ENCODE measurements at places on chromosomes 3 and 15.

GRCh38 chr3:194315088-194315964 is 35.8 kb downstream of the CPN2 start:
- peak; percentile 82 for DNase-seq

- DNase-seq, result no peak
Observed at GRCh38 chr3:170296703-170297102, 60.8 kb upstream of the SKIL start.

DNA sequence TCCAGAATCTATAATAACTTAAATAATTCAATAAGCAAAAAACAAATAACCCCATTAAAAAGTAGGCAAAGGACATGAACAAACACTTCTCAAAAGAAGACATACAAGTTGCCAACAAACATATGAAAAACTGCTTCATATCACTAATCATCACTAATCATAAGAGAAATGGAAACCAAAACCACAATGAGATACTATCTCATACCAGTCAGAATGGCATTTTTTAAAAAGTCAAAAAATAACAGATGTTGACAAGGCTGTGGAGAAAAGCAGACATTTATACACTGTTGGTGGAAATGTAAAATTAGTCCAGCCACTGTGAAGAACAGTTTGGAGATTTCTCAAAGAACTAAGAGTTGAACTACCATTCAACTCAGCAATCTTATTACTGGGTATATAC is 19.5 kb upstream of the ZMAT3 start:
- DNase-seq, result no peak

DNA sequence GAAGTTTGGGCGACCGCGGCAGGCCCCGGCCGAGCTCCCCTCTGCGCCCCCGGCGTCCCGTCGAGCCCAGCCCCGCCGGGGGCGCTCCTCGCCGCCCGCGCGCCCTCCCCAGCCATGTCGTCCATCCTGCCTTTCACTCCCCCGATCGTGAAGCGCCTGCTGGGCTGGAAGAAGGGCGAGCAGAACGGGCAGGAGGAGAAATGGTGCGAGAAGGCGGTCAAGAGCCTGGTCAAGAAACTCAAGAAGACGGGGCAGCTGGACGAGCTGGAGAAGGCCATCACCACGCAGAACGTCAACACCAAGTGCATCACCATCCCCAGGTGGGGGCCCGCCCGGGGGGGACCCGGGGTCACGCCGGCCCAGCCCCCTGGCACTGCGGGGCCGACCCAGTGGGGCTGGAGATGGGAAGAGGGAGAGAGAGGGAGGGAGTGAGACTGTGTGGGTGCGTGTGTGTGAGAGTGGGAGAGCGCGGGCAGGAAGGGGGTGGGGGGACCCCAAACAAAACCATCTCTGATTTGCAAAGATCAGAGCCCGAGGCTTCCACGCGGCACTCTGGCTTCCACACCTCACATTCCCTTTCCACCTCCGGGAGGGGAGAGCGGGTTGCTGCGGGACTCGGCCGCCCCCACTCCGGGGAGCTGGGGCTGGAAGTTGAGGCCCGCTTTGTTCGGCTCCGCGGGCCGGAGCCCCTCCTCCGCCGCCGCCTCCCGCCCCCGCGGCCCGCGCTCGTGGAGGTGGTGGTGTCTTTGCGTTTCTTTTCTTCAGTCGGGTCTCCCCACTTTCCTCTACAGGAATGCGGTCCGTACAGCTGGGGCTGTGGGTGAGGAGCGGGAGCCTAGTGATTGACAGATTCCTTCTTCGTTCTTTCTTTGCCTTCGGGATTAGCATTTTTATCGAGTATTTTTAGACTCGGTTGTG is 898 bp downstream of the SMAD3 start:
- DNase-seq, result no peak

DNA sequence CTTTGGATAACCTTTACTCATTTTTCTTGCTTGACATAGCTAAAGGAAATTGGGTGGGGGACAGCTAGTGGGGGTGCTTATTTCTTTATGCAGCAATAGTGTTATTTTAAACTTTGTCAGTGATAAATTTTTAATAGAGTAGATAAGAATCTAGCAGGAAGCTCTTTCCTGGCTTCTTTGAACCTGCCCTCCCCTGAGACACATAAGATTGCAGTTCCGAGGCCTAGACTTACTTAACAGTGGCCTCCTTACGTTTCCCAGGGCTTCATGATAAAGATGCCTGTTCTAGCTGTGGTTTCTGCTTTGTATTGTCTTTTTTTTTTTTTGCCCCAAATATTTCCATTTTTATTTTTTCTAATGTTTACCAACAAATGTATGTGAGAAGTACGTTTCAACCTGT is 170.1 kb downstream of the VPS8 start:
- DNase-seq, result no peak

GRCh38 chr3:123611082-123611481 is 26.2 kb upstream of the HACD2 start:
- no peak for DNase-seq

DNA sequence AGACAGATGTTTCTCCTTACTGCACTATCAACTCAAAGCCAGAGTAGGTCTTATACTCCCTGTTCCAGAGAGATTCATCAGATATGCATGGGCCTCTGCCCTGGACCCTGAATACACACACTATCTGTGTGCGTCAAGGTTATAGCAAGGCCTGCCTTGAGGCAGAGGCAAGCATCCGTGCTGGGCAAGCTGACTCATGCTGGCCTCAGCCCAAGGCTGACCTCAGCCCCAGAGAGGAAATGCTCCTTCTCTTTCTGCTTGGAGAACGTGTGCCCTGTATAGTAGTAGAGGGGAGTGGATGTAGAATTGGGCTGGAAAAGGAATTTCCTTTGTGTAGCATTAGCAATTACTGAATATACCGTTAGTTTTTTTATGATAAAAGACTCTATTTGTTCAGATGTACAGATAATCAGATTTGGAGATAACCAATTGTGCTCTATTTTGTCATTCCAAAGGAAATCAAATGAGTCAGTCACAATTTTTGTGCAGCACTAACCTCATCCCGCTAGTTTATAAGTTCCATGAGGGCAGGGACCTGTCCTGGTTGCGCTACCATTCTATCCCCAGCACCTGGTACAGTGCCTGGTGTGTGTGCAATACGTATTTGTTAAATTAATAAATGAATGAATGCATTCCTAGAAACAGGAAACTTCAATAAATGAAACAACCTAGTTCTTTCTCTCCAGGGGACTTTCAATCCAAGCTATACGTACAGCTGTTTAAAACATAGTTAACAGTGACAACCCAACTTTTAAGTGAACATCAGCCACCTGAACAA is 13.3 kb upstream of the PAQR9 start:
- DNase-seq, result peak; percentile 76

GRCh38 chr3:77652624-77653023 is 612.7 kb downstream of the ROBO2 start:
- no peak for DNase-seq

DNA sequence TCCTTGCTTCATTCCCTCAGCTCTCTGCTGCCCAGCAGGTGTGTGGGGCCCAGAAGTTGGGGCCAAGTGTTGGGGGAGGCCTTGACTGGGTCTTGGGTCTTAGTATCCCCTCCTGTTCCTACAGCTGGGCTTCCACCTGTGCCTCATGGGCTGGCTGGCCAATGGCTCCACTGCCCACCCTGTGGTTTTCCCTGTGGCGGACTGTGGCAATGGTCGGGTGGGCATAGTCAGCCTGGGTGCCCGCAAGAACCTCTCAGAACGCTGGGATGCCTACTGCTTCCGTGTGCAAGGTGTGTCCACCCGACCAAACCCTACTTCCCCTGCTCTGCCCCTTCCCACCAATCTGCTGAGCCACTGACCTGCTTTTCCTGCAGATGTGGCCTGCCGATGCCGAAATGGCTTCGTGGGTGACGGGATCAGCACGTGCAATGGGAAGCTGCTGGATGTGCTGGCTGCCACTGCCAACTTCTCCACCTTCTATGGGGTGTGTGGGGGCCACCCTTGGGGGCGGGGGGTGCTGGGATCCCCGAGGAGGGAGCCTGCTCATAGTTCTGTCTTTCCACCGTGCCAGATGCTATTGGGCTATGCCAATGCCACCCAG is 10.9 kb downstream of the NT5DC2 start:
- no peak for DNase-seq

DNA sequence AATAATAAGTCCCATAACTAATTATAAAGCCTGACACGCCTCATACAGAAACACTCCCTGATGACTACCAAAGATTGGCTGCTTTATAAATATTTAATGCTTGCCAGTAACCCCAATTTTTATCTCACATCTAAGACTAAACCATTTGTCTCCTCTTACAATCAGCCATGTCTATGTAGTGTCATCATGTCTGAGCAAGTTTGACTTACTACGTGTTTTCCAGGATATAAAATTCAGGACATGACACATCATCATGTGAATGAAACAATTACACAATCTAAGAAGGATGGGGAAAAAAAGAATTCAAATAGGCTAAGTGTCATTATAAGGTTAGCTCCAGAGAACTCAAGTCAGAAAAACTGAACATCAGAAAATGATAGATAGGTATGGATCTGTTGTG is 208.7 kb downstream of the MECOM start:
- no peak for DNase-seq

DNA sequence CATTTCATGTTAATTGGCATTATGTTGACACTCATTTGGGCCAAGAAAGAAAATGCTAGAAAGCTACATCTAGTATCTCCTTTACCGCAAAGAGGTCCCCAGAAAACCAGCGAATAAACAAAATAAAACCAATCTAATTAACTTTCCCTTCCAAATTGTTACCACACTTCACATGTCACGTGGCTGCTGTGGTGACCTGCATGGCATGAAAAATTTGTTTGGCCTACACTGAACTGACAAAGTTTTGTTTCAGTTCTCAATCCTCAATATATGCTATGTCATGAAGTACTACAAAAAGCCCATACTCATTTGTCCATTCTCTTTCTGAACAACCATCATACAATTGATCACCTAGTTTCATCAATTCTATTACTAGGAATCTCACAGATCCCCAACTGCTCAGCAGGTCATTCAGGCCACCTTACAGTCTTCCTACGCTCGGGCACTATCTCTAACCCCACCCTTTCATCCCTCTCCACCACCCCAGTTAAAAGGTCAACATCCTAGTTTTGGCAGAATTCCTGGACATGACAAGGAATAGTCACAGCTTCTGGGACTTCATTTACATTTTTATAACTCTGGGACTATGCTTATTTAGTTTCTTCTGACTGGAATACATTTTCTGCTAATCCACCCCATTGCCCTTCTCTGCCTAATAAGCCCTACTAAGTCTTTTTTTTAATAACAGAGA is 480.4 kb downstream of the IGSF11 start:
- DNase-seq, result no peak

GRCh38 chr3:122377975-122378374 is 5.1 kb downstream of the MIX23 start:
- no peak for DNase-seq

DNA sequence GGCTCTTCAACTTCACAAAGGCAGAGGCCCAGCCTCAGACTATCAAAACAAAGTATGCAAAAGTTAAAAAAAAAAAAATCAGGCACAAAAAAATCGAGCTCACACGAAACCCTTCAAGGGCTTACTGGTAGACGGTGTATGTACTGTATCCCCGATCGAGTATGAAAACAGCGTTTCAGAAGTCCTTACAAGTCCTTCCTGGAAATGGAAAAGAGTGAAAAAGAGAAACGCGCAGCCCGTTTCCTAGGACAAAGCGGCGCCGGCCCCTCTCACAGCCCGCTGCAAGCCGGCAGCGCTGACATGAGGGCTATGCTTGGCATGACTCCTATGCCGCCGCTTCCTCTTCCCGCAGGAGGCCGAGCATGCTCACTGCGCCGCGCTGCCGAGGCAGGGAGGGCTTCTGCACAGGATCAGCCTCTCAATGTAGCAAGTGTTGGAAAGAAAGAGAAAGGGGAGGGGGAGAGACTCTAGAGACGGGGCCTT is at the start of gene VGLL4:
Gene VGLL4, minus strand, starts transcription at position 311 of the 483 bp plus-strand sequence. CDS start 397 bp downstream, outside the sequence.
- peak; percentile 81 for DNase-seq

- DNase-seq, result no peak
Observed at GRCh38 chr3:85355572-85355971, 396.8 kb downstream of the CADM2 start.

GRCh38 chr3:105435277-105435676 is 68.6 kb downstream of the ALCAM start:
- DNase-seq, result no peak

- no peak for DNase-seq
Observed at GRCh38 chr3:117063930-117064329, 354.4 kb downstream of the TUSC7 start.

- DNase-seq, result no peak
Observed at GRCh38 chr3:59559721-59560435, 510.1 kb upstream of the CFAP20DC start.

GRCh38 chr3:89527736-89528305 is 420.4 kb downstream of the EPHA3 start:
- DNase-seq, result no peak

- no peak for DNase-seq
Observed at GRCh38 chr3:16171009-16171408, 3.5 kb upstream of the GALNT15 start.

- DNase-seq, result no peak
Observed at GRCh38 chr3:97821287-97821773, 481 bp upstream of the CRYBG3 start.

DNA sequence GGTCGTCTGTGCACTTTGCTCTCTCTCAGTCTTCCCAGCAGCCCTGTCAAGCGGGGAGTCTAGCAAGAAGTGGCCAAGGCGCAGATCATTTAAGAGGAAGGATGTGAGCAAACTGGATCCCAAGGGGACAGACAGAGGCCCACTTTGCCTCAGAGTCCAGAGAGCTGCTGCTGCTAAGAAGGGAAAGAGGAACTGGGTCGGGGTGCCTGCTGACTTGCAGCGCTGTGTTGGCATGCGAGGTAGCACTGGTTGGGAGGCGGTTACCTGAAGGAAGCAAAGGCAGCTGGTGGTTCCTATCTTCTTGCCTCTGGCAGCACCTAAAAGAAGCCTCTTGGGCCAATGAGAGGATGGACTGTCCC is 28.1 kb downstream of the SMAD3 start:
- no peak for DNase-seq

DNA sequence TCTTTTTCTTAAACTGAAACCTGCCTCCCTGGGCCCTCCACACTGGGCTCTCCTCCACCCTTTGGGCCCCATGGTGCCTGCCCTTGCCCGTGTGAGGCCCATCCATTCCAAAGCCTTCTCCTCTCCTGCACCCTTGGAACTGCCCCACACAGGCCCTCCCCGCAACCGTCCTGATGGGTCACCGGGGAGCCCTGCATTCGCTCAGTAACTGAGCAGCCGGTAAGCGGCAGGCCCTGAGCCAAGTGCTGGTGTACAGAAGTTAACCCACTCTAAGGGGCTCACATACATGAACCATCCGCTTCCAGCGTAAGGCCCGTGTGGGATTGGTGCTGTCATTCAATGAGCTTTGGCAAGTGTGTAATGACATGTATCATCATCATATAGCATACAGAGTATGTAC is 5.4 kb upstream of the LRRC15 start:
- no peak for DNase-seq

DNA sequence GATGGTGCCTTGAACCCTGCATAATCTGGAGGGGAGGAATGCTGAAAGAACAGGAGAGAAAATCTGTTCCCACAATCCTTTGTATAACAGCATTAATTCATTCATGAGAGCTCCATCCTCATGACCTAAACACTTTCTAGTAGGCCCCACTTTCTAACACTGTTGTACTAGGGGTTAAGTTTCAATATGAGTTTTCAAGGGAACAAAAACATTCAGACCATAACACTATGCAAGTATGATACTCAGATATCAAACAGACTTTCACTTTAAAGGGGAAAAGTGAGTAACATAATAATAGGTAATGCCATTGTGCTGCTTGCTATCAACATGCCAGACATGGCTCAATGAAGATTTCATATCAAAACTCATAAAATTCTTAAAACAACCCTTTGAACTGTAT is 32.4 kb upstream of the PLSCR2 start:
- DNase-seq, result no peak

All from cerebellum (tissue), 4 donors.